ENCODE measurements at places on chromosomes 1 and 21. TPM values are rescaled to one million over a fixed set of nuclear protein-coding genes. Genes with fewer than 3 reads are reported as not detected.
A peak's percentile ranks its signal among the peaks of the same experiment; 100 is the strongest.

- DNase-seq, result no peak
These were observed 356.5 kb downstream of the GPATCH2 start for GRCh38 chr1:217274416-217274815.

DNA sequence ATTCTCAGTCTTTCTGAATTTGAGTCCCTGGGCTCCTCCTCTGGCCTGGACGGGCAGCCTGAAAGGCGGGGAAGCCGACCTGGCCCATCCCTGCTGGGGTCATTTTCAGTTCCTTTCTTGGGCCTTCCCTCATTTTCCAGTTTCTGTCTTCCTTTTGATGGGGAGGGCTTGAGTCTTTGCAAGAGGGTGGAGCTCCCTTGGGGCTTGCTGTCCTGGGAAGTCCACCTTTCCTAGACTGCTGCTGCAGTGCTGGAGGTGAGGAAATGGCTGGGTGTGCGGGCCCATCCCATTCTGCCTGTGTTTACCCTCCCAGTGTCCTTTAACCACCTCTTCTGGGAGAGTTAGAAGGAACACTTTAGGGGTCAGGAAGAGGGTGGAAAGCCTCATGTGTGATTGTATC, 40.4 kb upstream of the SYNC start:
- DNase-seq, result no peak

The RGL1 gene
- total RNA-seq, result 1.4 TPM

GRCh38 chr1:55249646-55250398, 34.7 kb upstream of the USP24 start:
- no peak for DNase-seq

DNA sequence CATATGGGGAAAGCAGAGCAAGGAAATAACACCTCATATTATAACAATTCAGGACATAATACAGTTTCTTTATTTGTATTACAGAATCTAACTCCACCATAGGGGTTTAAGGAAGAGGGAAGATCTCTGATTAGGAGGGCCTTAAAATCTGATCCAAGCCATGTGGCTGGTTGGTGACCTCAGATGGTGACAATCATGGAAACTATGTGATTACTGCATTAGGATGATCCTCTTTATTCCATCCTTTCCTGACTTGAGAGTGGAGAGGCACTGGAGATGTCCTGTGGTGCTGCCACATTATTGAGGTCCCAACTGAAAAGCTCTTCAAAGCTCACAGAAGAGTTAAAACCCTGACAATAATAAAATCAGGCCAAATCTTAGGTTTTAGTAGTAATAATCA, 168.1 kb upstream of the BEND5 start:
- no peak for DNase-seq

GRCh38 chr1:111334169-111334568, 43.5 kb downstream of the CHIA start:
- DNase-seq, result peak; percentile 67

The RGS13 gene
- 0.32 TPM for total RNA-seq

GRCh38 chr1:14639291-14640050, 41.0 kb downstream of the KAZN start:
- DNase-seq, result no peak

GRCh38 chr1:86068271-86068721, 88.3 kb downstream of the COL24A1 start:
- DNase-seq, result no peak

The PLOD1 gene
- 2.9 TPM for total RNA-seq

Measured in CD4-positive, CD25-positive, alpha-beta regulatory T cell (primary cell).